Subcutaneous preadipocyte (primary cell): ENCODE measurements at places on chromosomes 12 and 14. TPM values are rescaled to one million over a fixed set of nuclear protein-coding genes. Genes with fewer than 3 reads are reported as not detected.

Gene SIX4
- 3.3 and 10.8 TPM in 2 replicates for total RNA-seq

Gene KRT79
- total RNA-seq: not detected in 2 replicates

Gene LHX5
- total RNA-seq: not detected in 2 replicates

Gene TAS2R42
- not detected in 2 replicates for total RNA-seq

Gene ALDH1L2
- total RNA-seq: 18.4 and 21.1 TPM in 2 replicates

Gene PTCSC3
- total RNA-seq: not detected in 2 replicates

Gene CCDC38
- total RNA-seq: not detected in 2 replicates

Gene ADCY6
- total RNA-seq: 17.2 and 19.8 TPM in 2 replicates

Gene FOXG1
- under 0.01 and 0.20 TPM in 2 replicates for total RNA-seq

Gene B4GALNT1
- total RNA-seq: under 0.01 and 0.20 TPM in 2 replicates

Gene RHOJ
- total RNA-seq: under 0.01 and 1.1 TPM in 2 replicates

Gene IFNG-AS1
- total RNA-seq: not detected in 2 replicates

Gene PPP4R4
- 0.37 and 0.39 TPM in 2 replicates for total RNA-seq

Gene LMNTD1
- total RNA-seq: 1.4 TPM in 1 of 2 replicates, not detected in the other

Gene GPRC5D
- not detected in 2 replicates for total RNA-seq

Gene OTX2
- total RNA-seq: not detected in 2 replicates

Gene PLA2G1B
- not detected in 2 replicates for total RNA-seq

Gene CRIP2
- 22.8 and 24.6 TPM in 2 replicates for total RNA-seq

Gene HECTD1
- total RNA-seq: 197 and 250 TPM in 2 replicates

Gene NFATC4
- total RNA-seq: 53.3 and 54.0 TPM in 2 replicates

Gene SNRNP35
- 7.7 and 13.1 TPM in 2 replicates for total RNA-seq

Gene POTEM
- not detected in 2 replicates for total RNA-seq

Gene CFAP54
- 1.1 and 1.4 TPM in 2 replicates for total RNA-seq

Gene GALNT8
- total RNA-seq: 0.37 and 0.39 TPM in 2 replicates

Gene VEZT
- 50.3 and 60.6 TPM in 2 replicates for total RNA-seq

Gene JPH4
- total RNA-seq: not detected in 2 replicates

Gene HIP1R
- 25.7 and 57.7 TPM in 2 replicates for total RNA-seq

Gene KRT2
- total RNA-seq: not detected in 2 replicates

Gene CLEC4C
- not detected in 2 replicates for total RNA-seq

Gene LTBR
- total RNA-seq: 95.6 and 108 TPM in 2 replicates

Gene SMIM41
- 0.20 TPM in 1 of 2 replicates, not detected in the other for total RNA-seq

Gene PDE3A
- total RNA-seq: 0.39 and 1.5 TPM in 2 replicates

Gene C12orf54
- total RNA-seq: not detected in 2 replicates

Gene TAS2R14
- 3.7 and 4.1 TPM in 2 replicates for total RNA-seq

Gene RBM25
- total RNA-seq: 28.7 and 35.2 TPM in 2 replicates

Gene KRT86
- total RNA-seq: not detected in 2 replicates

Gene NTF3
- not detected in 2 replicates for total RNA-seq

Gene ASCL1
- total RNA-seq: not detected in 2 replicates

Gene ARHGAP9
- total RNA-seq: under 0.01 TPM in 1 of 2 replicates, not detected in the other

Gene CTSG
- not detected in 2 replicates for total RNA-seq

Gene RAB15
- total RNA-seq: 1.1 and 2.2 TPM in 2 replicates

Gene ADAM21
- 0.37 and 0.39 TPM in 2 replicates for total RNA-seq

Gene CLEC1A
- total RNA-seq: not detected in 2 replicates

Gene PLBD1
- total RNA-seq: 1.4 and 2.9 TPM in 2 replicates

Gene OS9
- total RNA-seq: 80.9 and 99.9 TPM in 2 replicates

Gene POTEG
- not detected in 2 replicates for total RNA-seq

Gene SDS
- not detected in 2 replicates for total RNA-seq

Gene NINJ2
- 2.5 and 5.5 TPM in 2 replicates for total RNA-seq

Gene VDR
- 9.2 and 10.7 TPM in 2 replicates for total RNA-seq

Gene RDH5
- 59.2 and 70.6 TPM in 2 replicates for total RNA-seq

Gene SLCO1C1
- not detected in 2 replicates for total RNA-seq

Gene PZP
- not detected in 2 replicates for total RNA-seq

Gene FOXN4
- not detected in 2 replicates for total RNA-seq

Gene MVK
- 29.0 and 43.0 TPM in 2 replicates for total RNA-seq

Gene RIMBP2
- total RNA-seq: not detected in 2 replicates

Gene PRIMA1
- total RNA-seq: not detected in 2 replicates

Gene SIVA1
- total RNA-seq: 68.2 and 94.4 TPM in 2 replicates

Gene TBX5
- total RNA-seq: 2.6 and 6.5 TPM in 2 replicates

Gene EML5
- total RNA-seq: under 0.01 TPM in 1 of 2 replicates, not detected in the other
